Sciatic nerve (tissue), 2 donors: ENCODE measurements at places on chromosomes 11 and 22.

DNA sequence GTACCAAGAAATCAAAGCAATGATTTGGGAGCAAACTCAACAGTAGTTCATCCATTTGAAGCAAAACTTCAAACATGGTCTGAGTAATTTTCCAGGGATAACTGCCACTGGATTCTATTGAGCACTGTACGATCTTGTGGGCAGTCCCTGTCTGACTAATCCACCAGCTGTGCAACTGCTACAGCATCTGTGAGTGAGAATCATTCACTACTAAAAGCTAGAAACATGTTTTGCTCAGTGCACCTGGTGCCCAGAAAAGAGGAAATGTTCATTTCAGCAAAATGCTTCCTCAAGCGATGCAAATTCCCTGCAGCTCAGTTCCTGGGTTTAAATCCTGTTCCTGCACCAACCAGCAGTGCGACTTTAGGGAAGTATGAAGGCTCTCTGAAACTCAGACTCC is 1077.9 kb downstream of the DLG2 start:
- no peak for DNase-seq

DNA sequence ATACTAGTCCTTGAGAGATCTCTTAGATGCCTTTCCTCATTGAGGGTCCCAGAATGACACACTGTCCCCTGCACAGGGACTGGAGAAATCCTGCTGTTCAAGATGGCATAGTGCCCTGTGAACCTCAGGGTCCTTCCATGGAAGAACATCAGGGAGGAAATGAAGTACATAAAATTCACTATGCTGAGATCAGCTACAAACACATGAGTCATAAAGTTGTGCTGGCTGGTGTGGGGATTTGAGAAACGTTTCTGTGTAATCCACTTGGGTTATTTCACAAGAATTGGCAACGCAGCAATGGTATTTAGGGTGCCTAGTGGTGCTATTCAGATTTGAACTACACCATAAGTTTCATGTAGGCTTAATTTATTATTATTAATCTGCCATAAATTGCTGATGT is 174.4 kb downstream of the MAML2 start:
- no peak for DNase-seq

- DNase-seq = no peak
Measured at GRCh38 chr11:30823119-30823518, 237.0 kb upstream of the MPPED2 start.

GRCh38 chr22:48097723-48098122 is 1335.3 kb downstream of the TBC1D22A start:
- no peak for DNase-seq

- no peak for DNase-seq
Measured at GRCh38 chr11:121793916-121794315, 322.1 kb downstream of the BLID start.

DNA sequence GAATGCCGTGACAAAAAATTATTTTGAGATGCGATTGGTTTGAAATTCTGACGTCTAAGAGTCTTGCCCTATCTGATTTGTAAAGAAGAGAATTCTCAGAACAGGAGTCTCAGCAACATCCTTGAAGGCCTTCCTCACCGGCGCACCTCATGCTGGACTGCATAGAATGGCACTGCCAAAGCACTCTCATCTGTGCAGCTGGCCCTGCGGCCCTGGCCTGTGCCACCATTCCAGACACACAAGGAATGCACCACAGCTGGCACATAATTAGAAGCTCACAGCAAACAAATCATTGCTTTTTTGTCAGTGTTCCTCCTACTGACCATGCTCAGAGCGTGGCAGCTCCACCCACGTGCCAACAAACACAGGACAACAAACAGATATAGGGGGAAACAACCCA is 166.0 kb downstream of the KIRREL3 start:
- DNase-seq = no peak

DNA sequence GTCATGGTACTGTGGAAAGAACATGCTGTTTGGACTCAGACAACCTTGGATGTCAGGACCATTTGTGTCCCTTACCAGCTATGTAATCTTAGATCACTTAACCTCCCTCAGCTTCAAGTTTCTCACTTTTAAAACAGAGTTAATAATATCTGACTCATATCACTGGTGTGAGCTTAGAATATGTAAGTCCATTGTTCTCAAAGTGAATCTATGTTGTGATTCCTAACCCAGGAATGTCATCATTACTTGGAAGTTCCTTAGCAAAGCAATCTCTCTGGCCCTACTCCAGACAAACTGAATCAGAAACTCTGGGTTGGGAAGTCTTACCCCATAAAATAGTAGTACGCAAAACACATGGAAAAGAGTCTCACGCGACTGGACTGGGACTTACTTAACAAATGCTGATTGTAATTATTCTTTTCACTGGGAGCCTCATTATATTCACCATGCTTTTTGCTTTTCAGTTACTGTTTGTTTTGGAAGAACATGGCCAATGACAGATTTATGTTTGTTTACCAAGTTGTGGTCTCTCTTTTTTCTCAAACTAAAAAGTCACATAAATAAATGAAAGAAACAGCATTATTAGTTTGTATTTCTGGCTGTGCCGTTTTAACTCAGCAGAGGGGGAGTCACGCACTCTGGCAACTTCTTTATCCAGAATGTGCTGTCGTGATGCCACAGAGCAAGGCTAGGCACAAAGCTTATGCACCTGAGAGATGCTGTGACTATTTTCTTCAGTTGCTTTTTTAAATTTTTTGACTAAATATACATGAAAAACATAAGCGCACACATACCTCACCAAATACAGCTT is 217.7 kb upstream of the CTSC start:
- DNase-seq = no peak
